ENCODE measurements at places on chromosomes 13 and 19.

- no peak for DNase-seq
These were observed 1.8 kb downstream of the FIZ1 start for GRCh38 chr19:55597501-55597921.

DNA sequence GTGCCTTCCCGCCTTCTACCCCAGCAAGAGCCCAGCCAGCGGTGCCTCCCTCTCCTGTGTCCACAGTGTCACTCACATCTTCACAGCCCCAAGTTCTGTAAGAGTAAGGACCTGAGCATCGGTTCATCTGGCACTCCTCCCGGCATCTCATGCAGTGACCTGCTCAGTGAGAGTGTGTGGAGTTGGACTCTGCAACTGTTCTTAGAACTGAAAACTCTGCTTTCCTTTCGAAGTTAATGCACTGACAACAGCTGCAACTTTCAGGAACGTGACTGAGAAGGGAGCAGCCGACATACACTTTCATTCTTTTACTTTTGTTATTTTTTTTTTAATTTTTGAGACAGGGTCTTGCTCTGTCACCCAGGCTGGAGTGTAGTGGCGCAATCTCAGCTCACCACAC lies 41.2 kb downstream of the CEP89 start:
- DNase-seq = no peak

DNA sequence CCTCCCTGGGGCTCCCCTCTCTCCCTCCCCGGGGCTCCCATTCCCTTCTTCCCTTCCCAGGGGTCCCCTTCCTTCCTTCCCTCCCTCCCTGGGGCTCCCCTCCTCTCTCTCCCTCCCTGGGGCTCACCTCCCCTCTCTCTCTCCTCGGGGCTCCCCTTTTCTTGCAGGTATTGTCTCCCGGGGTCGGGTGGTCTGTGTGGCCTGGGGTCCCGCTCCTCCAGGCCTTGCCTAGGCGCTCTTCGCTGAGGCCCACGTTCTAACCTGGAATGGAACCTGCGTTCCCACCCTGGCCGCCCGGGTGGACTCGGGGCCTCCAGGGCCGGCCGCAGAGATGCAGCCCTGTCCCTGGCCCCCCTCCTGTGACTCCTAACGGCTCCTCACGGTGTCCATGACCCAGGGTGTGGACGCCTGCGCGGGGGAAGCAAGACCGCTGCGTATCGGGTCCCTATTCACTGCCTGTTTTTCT lies 940 bp upstream of the DCUN1D2 start:
- no peak for DNase-seq

GRCh38 chr19:56253737-56254136 lies 18.8 kb upstream of the EDDM13 start:
- DNase-seq = no peak
